ENCODE measurements at places on chromosomes 5 and 9.

DNA sequence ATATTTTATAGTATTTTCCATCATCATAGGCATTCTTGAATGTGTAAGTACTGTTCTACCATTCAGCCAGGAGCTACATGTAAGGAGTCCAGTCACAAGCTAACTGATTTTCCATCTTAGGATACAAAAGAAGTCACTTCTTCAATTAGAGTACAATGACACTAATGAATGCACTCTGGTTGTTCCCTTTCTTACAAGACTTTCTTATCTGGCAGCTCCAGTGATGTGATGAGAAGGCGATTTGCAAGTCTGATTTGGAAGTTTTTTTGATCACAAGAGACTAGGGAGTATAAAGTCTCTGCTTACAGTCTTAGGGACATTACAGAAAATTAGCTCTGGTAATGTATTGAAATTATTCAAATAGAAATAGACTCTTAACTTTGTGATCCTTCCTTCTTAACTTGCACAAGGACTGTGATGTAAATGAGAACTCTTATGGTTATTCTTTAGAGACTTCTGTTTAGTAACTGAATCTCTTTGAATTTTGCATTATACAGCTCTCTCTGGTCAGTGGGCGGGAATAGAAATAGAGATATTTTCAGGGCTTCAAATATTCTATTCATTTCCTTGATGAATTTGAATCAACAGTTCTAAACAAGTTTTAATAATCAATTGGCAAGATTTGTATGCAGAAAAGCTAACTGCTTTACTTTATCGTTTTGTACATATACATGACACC, 130.4 kb upstream of the CDH6 start:
- DNase-seq, result no peak

DNA sequence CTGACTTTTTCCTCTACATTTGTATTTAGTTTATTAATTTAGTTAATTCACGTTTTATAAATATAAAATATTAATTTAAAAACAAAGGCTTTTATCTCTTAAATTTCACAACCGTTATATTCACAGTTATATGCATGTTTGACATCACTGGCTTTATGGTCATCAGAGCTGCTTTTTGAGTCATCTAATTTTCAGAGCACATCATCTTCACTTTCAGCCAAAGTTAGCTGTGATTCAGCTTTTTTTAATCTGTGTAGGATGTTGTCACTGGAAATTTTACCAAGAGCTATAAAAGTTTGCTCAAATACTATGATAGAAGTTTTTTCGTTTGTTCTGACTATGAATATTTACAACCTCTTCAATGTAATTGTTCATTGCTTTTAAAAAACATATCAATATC, 12.4 kb downstream of the CDC37L1 start:
- DNase-seq, result no peak

DNA sequence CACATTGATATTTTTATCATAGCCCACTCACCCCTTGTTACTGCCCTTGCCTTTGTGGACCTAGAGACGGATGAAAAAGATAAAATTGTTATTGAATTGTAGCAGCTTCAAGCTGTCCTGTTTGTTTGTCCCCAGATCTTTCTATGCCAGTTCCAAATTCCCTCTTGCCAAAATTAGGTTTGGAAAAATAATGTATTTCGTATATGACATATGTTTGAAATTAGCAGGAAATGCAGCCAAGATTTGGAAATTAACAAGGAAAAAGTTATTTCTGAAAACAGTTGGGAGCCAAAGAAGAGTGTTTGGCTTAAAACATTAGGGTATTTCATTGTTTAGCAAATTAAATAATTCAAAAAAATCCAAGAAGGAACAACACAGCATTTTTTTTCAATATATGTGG, 33.5 kb downstream of the SPATA31D1 start:
- DNase-seq, result peak; percentile 37

DNA sequence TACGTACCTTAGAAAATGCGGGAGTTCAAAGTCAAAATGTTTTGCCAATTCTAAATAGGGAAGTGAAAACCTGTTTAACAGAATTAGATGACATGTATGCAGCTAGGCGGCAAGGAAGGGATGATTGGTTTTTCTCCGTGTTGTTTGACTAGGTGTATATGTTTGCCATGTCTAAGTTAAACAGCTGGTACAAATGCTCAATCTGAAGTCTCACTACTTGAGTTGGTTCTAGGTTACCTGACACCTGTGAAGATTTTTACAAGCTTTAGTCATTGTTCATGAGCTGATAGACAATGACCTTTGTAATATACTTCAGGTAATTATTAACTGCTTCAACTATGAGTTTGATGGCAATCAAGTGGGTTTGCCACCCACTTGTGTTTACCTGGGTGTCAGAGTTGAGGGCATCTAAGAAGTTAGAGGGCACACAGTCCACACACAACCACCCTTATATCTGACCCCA, 74.3 kb downstream of the SLC44A1 start:
- DNase-seq, result no peak

GRCh38 chr5:144481861-144482260, 311.2 kb downstream of the KCTD16 start:
- DNase-seq, result no peak

DNA sequence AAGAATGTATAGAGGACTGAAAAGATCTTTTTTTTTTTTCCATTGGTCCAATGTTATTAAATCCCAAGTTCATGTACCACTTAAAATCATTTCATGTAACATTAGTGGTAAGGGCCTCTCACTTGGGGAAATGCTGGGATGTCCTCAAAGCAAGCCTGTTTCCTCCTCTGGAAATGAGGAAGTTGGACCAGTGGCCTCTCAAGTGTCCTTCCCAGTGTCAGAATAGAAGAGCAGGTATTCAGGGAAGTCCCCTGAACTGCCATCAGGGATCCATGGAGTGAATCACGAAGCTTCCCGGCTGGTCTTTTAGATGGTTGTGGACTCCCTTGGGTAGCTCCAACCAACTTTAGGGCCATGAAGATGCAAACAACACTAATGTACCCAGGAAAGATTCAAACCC, 55.2 kb upstream of the AFAP1L1 start:
- DNase-seq, result no peak

DNA sequence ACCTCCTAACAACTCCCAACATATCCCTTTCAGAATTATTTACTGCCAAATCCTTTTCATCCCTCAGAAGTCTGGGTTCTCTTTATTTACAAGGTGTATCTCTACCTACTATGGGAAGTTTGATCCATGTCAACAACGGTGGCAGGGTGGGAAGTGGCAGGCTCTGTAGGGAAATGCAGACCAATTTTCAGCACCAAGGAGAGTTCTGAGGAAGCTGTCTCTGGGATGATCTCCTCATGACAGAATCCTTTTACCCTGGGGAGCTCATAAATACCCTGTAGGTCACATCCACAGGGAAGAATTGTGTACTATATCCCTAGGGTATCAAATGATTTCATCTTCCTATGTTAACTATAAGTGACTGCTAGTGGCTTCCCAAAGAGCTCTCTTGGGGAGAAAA, 107.8 kb upstream of the NEK6 start:
- DNase-seq, result no peak

- DNase-seq, result no peak
Observed at GRCh38 chr9:136538599-136539426, 7.0 kb downstream of the NOTCH1 start.

DNA sequence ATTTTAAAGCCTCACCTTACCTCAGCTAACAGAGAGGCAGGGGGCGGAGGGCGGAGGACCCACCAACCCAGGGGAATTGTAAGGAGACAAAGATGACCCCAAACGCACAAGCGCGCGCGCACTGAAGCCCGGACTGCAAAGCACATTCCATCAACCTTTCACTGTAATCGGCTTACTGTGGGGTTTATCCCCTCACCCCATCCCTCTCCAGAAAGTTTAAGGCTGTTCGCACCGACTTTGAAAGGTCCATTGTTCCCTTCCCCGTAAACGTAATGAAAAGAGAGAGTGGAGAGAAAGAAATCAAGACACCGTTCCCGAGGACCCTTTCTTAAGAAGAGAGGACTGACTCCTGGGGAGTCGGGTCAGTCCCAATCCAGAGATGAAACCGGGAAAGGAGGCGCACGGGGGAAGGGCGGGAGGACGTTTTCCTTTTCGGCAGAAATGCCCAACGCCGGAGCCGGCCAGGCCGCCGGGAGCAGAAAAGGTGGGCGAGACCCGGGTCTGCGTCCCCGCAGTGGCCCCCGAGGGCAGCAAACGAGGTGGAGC, 464 bp downstream of the CEMIP2 start:
- DNase-seq, result no peak

- DNase-seq, result no peak
Observed at GRCh38 chr9:107699231-107699630, 209.7 kb upstream of the KLF4 start.

DNA sequence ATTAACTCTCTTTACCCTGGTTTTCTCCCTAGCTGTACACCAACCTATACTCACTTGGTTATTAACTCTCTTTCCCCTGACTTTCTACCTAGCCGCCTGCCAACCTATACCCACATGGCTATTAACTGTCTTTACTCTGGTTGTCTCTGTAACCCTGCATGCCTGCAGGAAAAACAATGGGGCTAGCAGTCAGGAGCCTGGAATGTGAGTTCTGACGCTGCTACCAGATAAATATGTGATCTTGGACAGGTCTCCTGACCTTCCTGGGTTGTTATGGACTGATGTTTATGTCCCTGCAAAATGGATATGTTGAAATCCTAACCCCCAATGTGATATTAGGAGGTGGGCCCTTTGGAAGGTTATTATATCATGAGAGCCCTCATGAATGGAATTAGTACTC, 119.2 kb downstream of the SMARCA2 start:
- no peak for DNase-seq

DNA sequence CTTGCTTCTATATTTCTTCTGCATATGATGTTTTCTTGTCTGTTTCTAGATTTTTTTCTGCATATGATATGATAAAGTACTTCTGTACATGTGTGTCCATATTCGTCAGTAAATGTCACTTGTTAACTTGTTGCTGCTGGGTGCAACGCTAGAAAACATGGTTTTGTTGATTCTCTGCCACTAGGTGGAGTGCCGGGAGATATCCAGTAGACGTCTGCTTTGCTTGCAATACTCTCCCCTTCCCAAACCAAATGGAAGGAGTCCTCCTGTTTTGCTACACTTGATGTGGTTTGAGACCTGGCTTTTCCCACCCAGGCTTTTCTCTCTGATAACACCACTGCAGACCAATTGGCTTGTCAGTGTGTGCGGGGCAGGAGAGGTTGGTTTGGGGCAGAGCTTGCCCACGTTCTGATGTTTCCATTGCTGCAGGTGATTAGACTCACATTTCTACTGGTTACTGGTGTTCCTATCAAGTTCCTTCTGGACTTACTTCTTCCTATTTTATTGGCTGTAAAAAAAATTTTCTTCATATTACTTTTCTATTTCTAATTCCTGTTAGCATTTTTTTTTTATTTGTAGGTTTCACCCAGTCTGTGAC, 900.0 kb upstream of the CDH10 start:
- no peak for DNase-seq

GRCh38 chr5:55234121-55234700, 803 bp upstream of the CCNO start:
- no peak for DNase-seq

DNA sequence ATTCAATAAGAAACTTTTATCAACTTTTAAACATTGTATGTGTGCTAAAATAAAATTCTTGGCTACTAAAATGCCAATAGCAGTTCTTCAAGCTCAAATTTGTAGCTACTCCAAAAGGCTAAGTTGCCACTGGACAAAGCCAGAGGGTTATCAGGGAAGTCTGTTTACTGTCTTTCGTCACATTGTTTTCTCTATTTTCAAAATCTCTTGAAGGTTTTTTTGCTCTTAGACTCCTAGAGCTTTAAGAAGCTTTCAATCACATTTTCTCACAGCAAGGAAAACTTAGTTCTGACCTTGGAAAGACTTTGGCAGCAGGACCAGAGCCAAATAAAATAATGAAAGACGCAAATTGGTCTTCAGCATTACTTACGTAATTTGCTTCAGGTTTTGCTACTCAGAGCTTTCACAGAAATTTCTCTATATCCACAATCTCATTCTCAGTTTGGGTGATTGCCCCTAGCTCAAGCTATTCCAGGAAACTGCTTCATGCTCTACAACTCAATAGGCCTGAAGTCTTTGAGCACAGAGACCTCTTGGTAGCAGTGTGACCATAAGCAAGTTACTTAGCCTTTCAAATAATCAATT, 257.7 kb downstream of the GABRG2 start:
- DNase-seq, result no peak

DNA sequence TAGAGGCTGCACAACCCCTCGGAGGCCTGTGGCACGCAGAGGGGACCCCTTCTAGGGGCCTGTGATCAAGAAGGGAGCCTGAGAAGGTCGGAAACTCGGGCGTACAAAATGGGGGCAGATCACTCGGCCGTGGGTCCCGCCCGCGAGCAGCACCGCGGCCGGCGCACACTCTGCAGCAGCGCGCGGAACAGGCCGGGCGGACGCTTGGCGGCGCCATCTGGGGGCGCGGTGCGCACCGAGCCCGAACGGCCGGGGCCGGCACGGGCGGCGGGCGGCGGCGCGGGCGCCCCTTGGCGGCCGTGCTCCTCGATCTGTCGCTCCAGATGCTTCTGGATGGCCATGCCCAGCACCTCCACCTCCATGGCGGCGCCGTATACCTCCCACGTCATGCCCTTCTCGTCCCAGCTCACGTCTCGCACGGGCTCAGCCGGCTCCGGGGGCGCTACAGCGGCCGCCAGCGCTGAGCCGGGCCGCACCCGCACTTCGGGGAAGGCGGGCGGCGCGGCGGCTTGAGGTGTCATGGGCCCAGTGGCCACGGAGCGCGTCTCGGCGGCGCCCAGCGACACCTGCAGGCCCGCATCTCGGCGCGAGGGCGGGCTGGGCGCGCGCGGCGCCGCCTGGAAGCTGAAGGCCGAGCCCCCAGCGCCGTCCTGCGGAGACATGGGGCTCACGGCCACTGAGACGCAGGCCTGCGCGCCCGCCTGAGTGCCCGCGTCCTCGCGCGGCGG, 13.1 kb downstream of the GPRIN1 start:
- no peak for DNase-seq

DNA sequence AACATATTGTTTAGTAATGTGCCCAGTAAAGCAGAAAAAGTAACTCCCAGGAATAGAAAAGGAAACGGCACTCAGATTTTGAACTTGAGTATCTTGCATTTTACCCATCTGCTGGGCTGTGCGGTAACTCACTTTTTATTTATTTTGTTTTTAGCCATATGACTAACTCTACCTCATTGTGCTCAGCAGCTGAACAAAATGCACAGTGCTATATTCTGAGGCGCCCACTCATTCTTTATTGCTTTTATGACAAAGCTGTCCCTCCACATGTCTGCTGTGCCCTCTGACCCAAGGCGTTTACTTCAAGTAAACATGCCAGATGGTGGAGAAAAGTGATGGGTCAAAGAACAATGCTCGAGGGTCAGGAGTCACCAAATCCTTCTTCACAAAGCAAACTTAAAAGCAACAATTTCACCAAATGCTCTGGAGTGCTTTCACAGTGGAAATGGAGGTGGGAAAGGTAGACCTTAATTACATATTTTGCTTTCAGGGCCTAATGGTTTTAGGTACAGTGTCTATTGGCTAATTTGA, 215.2 kb upstream of the ELAVL2 start:
- DNase-seq, result no peak

Measured in cerebellar nuclear complex (tissue), 1 donor.